NCI-H187 treated with DMSO at 0.1 percent for 48 hours (cell line): ENCODE measurements at places on chromosomes 11 and 22.

DNA sequence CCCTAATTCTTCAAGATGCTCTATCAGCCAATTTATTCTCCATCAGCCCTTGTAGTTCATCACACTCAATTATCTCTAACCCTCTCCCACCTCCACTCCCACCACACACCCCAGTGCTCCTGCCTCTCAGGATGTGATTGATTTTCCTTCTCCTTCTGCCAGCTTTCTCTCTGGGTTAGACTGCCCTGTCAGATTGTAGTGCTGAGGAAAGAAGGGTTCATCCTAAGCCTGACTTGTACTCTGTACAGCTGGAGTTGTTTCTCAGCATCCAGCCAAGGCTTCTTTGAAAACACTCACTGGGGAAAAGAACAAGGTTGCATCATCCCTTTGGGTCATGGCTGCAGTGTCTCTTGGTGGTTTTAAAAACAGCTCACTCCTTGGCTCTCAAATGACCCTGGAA is 61.2 kb downstream of the CECR2 start:
- DNase-seq = no peak

DNA sequence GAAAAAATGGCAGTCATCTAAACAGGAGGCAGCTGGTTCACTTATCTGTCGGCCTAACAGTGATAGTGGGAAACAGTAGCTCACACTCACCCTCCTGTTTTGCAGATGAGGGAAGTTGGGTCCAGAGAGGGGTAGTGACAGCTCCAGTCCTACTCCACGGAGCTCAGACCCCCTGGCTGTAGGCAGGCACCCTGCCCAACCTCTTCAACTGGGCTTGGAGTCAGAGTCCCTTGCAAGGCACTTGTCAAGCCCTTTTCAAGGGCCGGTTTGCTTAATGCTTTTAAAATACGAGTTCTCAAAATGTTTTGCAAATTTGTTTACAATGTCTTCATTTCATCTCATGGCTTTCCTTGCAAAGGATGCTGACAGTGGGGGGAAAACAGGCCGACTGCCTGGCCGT is 75.1 kb downstream of the BMAL1 start:
- DNase-seq = no peak

GRCh38 chr22:45318558-45319323 is 9.0 kb downstream of the FAM118A start:
- DNase-seq = no peak

GRCh38 chr11:128840783-128841182 is 26.3 kb downstream of the KCNJ1 start:
- DNase-seq = no peak

GRCh38 chr22:17724241-17724640 is 50.0 kb downstream of the BID start:
- DNase-seq = no peak

DNA sequence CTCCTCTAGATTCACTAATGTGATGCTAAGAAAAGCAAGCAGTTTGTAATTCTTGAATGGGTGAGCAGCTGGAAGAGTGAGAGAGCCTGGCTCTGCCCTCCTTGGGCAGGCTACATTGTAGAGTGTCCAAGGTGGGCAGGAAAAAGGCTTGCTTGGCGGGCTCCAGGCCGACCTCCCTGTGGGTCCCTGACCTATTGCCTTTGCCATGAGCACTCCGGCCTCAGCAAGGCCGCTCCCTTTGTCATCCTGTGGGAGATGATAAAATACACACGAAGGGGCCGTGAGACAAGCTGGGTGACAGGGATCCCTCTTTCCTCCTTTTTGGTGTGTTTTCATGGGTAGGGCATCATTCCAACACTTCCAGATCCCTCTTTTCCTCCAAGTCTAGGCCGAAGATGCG is 41.8 kb downstream of the TIMP3 start:
- DNase-seq = no peak

DNA sequence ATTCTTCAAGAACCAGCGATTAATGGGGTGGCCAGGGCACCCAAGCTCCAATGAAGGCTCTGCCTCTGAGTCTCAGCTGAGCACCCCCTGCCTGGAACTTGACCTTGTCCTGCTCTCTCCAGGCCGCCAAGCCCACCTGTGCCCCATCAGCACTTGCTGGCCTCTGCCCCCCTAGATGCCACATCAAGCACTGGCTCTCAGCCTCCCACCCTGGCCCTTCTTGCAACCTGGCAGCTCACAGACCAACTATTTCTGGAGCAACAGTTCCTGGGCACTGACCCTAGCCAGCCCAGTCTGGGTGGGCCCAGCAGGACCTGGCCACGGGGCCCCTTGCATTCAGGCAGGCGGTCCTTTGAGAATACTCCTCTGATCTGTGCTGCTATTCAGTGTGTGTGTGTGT is 98.8 kb upstream of the PITPNB start:
- DNase-seq = no peak

DNA sequence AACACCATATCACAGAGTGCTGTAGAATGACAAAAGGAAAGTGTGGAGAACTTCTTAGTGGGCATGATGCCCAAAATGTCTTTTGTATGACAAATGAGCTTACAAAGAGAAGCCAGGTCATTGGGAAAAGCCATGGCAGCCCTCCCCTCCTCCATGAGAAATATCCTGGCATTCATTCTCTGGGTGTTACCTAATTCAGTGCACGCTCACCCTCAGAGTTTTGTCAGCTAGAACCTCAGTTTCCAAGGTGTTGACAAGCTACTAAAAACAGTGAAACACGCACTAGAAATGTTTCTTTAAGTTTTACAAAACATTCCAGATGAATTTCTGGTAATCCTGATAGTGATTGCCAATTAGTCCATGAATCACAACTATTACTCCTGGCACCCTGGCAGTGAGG is 105.4 kb upstream of the FSHB start:
- DNase-seq = no peak

GRCh38 chr11:112298535-112298934 is 37.9 kb upstream of the PLET1 start:
- DNase-seq = no peak

GRCh38 chr22:22075382-22076163 is 93.0 kb upstream of the TOP3B start:
- no peak for DNase-seq

DNA sequence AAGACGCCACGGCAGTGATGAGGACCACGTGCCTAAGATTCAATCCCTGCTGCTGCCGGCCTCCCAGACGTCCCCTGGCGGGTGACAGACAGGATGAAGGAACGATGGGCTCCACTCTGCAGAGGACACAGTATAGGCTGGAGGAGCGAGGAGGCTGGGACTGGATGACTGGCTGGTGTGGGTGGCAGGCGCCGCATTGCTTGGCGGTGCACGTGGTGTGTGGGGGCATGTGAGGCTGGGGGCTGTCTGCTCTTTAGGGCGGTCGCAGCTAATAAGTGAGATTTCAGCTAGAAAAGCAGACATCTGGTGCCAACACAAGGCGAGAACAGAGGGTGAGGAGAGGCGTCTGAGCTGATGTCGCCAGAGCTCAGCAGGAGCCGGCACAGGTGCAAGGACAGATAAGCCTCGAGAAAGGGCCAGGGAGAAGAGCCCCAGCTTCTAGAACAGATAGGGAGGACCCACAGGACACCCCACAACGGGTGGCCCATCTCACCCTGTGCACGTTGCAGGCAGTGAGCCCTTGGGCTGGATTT is 33.2 kb downstream of the TSPAN4 start:
- no peak for DNase-seq
